Activated naive CD4-positive, alpha-beta T cell treated with Interleukin-2 at 50 U/mL for 16 hours (primary cell): ENCODE measurements at places on chromosomes 6 and 20.
A peak's percentile ranks its signal among the peaks of the same experiment; 100 is the strongest.

GRCh38 chr6:48032151-48032550 is 78.8 kb downstream of the PTCHD4 start:
- DNase-seq = no peak

GRCh38 chr6:30836431-30836866 is 47.9 kb upstream of the DDR1 start:
- no peak for DNase-seq

DNA sequence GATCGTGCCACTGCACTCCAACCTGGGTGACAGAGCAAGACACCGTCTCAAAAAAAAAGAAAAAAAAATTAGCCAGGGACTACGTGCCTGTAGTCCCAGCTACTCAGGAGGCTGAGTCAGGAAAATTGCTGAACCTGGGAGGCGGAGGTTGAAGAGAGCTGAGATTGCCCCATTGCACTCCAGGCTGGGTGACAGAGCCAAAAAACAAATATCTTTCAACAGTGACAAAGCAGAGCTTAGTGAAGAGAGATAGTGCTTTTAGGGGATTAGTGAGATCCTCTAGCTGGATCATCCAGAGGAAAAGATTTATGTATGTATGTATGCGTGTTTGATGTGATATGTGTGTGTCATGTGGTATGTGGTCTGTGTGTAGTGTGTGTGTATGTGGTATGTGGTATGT is 56.6 kb downstream of the IL22RA2 start:
- no peak for DNase-seq

GRCh38 chr6:161813156-161813555 is 539.3 kb upstream of the AGPAT4 start:
- no peak for DNase-seq

DNA sequence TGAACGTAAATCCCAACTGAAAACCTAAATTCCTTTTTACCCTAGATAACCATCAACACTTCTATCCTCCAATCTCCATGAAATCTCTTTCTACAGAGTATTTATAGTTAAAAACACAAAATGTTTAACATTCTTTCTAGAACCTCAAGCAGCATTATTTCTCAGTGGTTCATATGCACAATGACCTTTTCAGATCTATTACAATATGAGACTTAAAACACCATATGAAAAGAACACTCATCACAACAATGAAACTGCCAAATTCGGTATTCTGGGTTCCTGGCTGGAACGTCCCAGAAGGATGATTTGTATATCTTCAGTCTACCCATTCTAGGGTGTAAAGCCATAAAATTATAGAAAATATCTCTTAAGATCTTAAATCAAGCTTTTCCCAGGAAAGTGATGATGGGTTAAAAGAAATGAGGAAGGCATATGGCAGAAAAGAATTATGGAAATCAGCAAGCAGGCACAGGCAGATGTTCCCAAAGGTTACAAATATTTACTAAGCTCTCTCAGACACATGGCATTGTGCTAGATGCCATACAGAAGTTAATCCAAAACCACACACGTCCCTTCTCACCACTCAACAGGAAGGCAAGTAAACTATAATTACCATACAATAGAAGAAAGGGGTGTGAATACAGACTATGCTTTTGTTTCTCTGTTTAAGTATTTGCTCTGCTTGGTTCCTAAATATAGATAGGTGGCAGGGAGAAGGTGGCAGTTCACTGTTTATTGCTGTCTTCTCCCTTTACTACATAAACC is 118.0 kb downstream of the CHD6 start:
- DNase-seq = no peak

GRCh38 chr20:23391707-23392310 is 29.5 kb downstream of the NAPB start:
- no peak for DNase-seq

- DNase-seq = no peak
These were observed 1513.4 kb upstream of the DEFB115 start for GRCh38 chr20:29744071-29744470.

DNA sequence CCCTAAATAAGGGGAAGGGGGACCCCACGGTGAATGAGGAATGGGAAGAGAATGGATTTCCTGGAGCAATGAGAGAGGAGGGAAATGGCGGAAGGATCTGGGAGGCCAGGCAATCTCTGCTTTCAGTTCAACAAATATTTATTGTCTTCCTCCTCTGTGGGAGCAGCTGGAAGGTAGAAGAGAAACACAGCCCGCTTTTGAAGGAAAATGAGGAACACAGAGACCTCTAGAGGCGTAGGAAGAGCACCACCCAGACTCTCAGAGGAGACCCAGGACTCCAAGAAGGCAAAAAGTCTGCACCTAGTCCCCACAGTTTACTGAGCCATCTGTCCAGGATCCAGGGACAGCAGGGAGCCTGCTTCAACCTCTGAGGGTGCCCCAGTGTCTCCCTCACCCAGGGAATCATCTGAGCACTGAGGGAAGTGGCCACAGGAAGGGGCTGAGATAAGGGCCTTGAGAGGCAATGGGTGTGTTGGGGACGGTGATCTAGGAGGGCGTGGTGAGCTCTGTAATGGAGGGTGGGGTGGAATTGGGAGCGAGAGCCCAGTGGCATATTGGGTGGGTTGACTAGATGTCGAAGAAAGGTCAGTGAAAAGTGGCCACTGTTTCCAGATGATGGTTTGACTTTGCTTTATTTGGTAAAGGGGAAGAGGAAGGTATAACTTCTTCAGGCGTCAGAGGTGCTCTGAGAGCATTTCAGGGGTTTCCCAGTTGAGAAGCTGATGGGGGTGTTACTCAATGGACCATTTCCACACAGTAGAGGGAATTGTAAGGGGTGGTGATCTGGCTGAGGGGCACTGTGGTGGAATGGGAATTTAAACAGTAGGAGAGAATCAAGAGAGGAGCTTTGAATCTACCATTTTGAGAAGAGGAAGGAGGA is 610 bp downstream of the PSORS1C1 start:
- no peak for DNase-seq

DNA sequence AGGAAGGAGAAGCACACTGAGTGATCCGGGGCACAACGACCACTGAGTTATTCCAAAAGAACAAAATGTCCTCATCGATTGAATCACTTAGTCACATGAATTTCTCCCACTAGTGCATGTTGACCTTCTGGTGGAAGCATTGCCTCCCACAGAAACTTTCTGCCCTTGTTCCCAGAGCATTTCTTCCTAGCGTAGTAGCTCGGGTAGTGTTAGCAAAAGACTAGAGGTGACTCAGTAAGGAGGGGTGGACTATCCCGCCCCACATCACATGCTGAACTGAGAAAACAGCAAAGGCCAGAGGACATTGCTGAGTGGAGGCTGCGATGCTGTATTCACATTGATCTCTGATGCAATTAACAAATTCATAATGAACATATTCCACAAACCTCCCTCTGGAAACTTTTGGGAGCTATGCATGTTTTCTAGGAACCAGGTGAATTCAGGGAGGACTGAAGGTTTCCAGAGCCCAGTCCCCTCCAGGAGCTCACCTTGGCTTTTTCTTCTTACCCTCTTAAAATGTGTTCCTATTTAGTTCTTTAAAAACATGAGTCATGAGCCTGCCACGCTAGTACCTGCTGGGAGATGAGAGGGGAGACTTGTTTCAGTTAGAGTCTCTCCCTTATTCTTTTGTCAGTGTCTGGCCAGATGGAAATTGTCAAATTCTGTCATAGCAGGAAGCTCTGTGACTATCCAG is 507.9 kb downstream of the CDH26 start:
- no peak for DNase-seq

GRCh38 chr6:129634411-129635230 is 75.4 kb downstream of the ARHGAP18 start:
- no peak for DNase-seq

DNA sequence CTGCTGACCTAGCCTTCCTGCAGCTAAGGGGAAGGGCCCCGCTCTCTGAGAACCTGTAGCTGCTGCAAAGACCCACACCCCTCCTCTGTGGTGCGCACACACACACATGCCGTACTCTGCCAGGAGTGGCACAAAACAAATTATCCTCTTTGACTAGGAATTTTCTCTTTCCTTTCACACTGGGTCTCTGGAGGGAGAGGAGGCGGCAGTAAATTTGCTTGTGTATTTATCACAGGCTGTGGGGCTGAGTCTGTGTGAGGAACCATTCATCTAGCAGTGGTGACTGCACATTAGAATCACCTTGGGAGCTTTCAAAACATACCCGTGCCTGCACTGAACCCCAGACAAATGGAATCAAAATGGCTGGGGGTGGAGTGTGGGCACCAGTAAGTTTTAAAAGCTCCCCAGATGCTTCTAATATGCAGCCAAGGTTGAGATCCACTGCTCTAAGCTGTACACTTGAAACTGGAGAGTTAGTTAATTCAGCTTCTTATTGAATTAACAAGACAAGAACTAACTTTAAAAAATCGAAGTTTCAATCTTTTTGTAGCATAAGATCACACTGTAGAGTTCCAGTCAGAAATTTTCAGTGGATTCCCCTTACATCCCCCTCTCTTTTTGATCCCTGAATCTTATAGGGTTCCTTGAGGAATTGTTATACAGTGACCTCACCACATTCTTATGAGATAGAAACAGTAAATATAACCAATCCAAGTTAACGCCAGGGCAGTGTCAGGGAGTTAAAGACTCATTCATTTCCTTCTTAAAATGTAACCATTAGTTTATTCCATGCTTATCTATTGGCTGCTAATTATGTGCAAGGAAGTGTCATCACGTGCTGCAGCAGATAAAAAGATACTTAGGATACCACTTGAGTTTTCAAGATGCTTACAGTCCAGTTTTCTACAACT is 29.8 kb upstream of the GMDS start:
- DNase-seq = no peak

- peak; percentile 60 for DNase-seq
These were observed 1.2 kb downstream of the TGIF2 start for GRCh38 chr20:36574366-36575135.
